Tibial nerve (tissue), 4 donors: ENCODE measurements at places on chromosomes 4 and X. TPM values are rescaled to one million over a fixed set of nuclear protein-coding genes. Genes with fewer than 3 reads are reported as not detected.

Gene HPSE
- 3.0 TPM for total RNA-seq

DNA sequence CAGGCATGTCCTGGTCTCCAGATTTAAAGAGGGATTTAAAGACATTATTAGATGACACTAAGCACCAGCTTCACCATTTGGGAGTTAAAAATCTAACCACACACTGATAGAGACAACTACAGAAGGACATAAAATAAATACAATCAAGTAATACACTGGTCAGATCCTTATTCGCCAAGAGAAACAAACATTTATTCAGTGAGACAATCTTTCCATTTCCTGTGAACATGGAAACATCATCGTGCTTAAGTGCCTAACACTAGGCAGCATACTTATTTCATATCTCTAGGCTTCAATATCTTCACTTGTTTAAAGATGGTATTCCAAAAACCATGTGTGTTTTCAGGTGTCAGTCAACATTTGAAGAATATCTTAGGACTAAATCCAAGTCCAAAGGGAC, 103.6 kb downstream of the AREG start:
- DNase-seq, result no peak

GRCh38 chr4:10006231-10006600, 15.1 kb downstream of the SLC2A9 start:
- DNase-seq, result no peak

GRCh38 chrX:100717363-100717762, 14.6 kb downstream of the SYTL4 start:
- no peak for DNase-seq

GRCh38 chr4:2261110-2261852, 628 bp downstream of the MXD4 start:
- peak; percentile 30 for DNase-seq
